ENCODE measurements at places on chromosomes 7 and 10. TPM values are rescaled to one million over a fixed set of nuclear protein-coding genes. Genes with fewer than 3 reads are reported as not detected.

The WEE2 gene
- total RNA-seq = 0.30 TPM

The CNNM1 gene
- total RNA-seq = 7.5 TPM

The CDC14C gene
- total RNA-seq = not detected

The GRK5 gene
- total RNA-seq = 15.6 TPM

The OR2A42 gene
- total RNA-seq = 0.06 TPM

All from spinal cord (tissue), 10 donors.